ENCODE measurements at places on chromosomes 4 and X.

- DNase-seq: no peak
These were observed 612.0 kb upstream of the ACTRT1 start for GRCh38 chrX:128664211-128664610.

DNA sequence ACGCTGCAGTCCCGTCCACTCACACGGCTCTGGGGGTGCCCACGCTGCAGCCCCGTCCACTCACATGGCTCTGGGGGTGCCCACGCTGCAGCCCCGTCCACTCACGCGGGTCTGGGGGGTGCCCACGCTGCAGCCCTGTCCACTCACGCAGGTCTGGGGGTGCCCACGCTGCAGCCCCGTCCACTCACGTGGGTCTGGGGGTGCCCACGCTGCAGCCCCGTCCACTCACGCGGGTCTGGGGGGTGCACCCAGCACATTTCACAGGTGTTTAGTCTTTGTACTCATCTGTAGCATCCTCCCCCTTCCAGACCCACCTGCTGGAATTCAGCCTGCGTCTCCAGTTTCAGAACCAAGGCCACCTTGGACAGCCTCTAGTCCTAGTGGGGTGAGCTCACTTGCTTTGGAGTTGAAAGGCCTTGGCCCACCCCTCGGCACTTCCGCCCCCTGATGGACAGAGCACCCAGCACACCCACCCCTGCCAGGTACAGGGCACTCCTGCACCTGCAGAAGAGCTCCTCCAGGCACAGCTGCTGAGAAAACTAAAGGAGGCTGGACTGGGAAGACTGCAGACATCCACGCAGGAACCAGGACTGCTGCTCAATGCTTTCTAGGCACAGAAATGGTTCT is 73.0 kb downstream of the ABLIM2 start:
- DNase-seq: no peak

DNA sequence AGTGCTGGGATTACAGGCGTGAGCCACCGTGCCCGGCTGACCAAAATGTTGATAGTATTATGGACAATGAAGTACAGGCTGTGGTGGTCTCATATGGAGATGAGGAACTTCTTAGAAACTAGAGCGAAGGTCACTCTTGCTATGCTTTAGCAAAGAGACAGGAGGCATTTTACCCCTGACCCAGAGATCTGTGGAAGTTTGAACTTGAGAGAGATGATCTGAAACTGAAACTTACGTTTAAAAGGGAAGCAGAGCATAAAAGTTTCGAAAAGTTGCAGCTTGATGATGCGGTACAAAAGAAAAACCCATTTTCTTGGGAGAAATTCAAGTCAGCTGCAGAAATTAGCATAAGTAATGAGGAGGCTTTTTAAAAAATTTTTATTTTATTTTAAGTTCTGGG is 8.5 kb upstream of the CTAG2 start:
- DNase-seq: no peak

DNA sequence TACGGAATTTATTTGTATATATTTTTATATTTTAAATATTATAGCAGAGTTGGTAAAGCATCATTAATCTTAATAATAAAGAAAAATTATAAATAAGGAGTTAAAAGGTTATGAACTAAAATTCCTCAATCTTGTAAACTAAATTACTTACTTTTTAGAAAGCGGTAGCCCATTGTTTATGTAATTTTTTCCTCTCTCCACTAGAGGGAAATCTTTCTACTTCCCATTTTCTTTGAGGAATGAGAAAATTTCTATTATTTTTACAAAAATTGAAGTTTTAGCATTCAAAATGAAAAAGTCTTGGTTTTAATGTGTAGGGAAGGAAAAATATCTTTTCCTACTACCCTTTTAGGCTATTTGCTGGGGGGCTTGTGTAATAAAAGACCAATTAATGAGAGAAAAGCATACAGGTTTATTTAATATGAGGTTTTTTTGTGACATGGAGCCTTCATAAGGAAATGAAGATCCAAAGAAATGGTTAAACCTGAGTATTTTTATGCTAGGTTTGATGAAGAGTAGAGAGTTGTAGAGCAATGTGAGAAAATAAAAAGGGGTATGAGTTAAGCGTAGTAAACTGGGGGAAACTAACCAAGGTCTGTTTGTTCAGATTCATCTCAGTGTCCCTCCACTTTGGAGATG is 68.7 kb upstream of the ADAD1 start:
- no peak for DNase-seq

DNA sequence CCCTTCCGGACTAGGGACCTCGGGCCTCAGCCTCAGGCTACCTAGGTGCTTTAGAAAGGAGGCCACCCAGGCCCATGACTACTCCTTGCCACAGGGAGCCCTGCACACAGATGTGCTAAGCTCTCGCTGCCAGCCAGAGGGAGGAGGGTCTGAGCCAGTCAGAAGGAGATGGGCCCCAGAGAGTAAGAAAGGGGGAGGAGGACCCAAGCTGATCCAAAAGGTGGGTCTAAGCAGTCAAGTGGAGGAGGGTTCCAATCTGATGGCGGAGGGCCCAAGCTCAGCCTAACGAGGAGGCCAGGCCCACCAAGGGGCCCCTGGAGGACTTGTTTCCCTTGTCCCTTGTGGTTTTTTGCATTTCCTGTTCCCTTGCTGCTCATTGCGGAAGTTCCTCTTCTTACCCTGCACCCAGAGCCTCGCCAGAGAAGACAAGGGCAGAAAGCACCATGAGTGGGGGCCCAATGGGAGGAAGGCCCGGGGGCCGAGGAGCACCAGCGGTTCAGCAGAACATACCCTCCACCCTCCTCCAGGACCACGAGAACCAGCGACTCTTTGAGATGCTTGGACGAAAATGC is at the start of gene WAS:
Gene WAS, plus strand, starts transcription at position 389 of the 572 bp plus-strand sequence. Its CDS starts 55 bp downstream, at position 444.
- peak; percentile 51 for DNase-seq

DNA sequence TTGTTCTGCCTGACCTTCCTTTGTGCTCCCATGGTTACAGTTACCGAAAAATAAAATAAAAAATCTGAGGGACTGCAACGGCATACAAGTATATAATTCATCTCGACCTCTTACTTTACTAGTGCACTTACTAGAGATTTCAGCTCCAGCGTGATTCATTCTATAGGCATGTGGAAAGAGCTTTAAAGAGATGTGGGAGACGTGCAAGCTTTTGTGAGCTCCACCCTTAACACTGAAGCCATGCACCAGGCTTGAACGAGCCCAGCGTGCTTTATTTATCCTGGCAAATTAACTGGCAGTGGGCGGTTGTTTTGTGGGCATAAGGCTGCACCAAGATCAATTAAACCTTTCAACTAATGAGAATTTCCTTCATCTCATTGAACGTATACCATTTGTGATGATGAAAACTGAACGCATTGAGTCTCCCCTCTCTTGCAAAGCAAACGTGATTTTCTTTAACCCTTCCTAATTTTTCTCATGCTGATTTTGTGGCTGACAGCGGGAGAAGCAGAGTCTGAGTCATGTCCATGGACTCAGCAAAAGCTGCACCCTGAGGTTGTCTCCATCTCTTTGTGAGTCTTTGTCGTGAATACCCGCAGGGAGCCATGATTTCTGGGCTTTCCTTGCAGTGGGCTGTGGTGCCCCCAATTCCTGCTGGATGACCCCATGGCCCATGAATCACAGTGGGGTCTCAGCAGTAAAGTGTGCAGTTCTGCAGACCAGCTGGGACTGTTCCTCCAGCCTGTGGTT is 60.1 kb downstream of the MXRA5 start:
- DNase-seq: no peak

DNA sequence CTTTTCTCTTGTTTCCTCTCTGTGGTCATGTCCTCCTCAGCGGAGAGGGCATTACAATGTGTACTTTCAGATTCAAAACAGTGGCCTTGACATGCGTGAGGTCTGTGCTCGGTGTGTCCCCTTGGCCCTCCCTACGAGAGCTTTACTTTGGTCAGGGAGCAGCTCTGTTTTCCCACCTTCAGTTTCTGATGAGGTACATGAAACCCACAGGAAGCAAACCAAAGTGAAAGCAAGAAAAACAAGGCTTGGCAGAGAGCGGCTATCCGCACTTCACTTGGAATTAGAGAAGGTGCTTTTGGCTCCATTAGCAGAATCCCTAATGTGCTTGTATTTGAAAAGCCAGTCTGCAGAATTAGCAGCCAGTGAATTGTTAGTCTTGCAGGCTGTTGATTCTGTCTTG is 19.5 kb upstream of the BOD1L1 start:
- no peak for DNase-seq

DNA sequence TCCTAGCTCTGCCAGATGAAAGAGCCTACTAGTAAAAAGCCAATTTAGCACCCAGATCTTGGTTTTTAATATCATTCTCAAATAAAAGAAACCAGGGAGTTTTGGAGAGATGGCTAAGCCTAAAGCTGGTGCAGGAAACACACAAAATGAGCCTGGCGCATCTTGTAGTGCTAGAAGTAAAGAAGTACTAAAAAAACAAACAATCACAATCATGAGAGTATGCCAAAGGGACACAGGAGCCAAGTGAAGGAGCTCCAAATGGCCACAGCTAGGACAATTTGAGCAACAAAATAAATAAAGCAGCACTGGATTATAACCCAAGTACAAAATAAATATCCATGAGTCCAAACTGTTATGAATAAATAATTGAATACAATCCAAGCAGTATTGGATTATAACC is 37.8 kb upstream of the HCCS start:
- DNase-seq: no peak

- no peak for DNase-seq
These were observed 149.8 kb upstream of the BOD1L1 start for GRCh38 chr4:13777341-13777740.

- DNase-seq: no peak
These were observed 203.2 kb downstream of the PTTG2 start for GRCh38 chr4:38163216-38164006.

DNA sequence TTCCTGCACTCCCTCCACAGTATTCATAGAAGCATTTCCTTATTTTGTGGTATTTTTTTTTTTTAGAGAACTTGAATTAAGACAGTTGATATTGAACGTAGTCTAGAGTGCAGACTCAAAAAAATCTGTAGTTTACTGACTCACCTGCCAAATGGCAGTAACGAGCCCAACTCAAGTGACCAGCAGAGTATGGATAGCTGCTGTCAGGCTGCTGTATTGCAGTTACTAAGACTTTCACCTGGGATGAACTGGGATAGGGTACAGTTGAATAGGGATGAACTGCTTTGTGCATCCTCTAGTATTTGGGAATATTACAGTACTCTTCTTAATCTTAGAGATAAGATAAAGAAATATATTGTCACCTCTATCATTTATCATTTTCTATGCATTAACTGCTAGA is 7.0 kb upstream of the SLC7A11 start:
- DNase-seq: no peak

- DNase-seq: no peak
These were observed 95.6 kb downstream of the GATB start for GRCh38 chr4:151665022-151665784.

DNA sequence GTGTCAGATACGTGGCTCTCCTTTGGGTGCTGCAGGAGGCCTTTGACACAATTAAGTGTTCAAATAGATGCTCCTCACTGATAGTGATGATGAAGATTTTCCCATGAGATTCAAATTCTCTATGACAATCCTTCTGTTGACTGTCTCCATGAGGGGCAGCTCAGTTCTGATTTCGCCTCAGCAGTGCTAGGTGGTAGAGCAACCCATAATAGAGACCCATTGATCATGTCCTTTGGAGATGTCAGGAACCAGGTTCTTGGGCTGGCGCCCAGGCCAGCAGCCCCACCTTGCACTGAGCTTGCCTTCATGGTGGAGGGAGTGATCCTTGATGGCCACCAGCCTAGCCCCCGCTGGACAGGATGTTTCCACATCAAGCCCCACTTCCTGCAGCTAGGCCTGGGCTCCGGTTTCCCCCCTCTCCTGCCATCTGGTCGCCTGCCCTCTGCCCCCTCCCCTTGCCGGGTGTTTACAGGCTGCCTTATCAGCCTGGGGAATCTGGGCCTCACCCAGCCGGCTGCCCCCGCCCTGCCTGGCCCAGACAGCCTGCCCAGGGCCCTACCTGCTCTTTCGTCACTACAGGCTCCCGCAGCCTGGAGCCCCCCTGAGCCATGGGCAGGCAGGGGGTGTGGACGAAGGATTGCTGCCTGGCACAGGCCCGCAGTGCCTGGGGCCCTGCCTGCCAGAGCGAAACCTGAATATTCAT is 12.6 kb downstream of the ELF4 start:
- no peak for DNase-seq

DNA sequence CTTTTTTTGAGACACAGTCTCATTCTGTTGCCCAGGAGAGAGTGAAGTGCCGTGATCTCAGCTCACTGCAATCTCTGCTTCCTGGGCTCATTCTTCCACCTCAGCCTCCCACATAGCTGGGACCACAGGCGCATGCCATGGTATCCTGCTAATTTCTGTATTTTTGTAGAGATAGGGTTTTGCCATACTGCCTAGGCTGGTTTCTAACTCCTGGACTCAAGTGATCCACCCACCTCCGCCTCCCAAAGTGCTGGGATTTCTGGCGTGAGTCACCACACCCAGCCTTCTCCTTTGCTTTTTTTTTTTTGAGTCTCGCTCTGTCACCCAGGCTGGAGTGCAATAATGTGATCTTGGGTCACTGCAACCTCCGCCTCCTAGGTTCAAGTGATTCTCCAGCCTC is 94.1 kb downstream of the PDS5A start:
- no peak for DNase-seq

- no peak for DNase-seq
These were observed 132.2 kb upstream of the KIT start for GRCh38 chr4:54525602-54526001.

- no peak for DNase-seq
These were observed 176.3 kb downstream of the ENOX2 start for GRCh38 chrX:130726661-130727060.

DNA sequence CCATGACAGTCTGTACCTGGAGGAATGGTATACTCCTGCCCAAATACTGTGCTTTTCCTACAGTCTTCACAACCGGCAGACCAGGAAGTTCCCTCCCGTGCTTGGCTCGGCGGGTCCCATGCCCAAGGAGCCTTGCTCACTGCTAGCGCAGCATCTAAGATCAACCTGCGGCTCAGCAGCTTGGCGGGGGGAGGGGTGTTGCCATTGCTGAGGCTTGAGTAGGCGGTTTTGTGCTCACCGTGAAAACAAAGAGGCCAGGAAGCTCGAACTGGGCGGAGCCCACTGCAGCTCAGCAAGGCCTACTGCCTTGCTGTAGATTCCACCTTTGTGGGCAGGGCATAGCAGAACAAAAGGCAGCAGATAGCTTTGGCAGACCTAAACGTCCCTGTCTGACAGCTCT is 152.7 kb downstream of the TEX11 start:
- no peak for DNase-seq

GRCh38 chrX:8731559-8732395 is at the start of gene ANOS1:
TSS of gene ANOS1 (minus strand) at chrX:8732137. CDS start at chrX:8732036, 101 bp downstream.
- DNase-seq: no peak

GRCh38 chr4:5374994-5375393 is 323.7 kb downstream of the STK32B start:
- DNase-seq: no peak

- no peak for DNase-seq
These were observed 46.5 kb downstream of the RAI2 start for GRCh38 chrX:17814557-17814956.

DNA sequence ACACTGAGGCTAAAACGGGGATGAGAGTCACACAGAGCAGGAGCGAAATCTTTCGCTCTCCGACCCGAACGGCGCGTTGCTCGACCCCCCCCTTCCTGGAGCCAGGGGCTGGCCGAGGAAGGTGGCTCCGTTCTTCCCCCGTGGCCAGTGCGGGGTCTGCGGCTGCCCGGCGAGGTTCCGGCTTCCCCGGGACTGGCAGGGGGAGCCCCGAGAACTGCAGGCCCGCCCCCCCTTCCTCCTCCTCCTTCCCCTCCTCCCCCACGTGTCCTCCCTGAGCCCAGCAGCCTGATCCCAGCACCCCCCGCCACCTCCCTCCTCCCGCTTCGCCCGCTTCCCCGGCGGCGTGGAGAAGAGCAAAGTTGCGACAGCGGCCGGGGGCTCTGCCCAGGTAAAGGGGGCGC is 2.4 kb upstream of the BCORL1 start:
- DNase-seq: no peak

GRCh38 chr4:129327637-129328036 is 231.7 kb downstream of the C4orf33 start:
- no peak for DNase-seq
